ENCODE measurements at places on chromosomes 1 and 21.

- DNase-seq = peak; percentile 46
Observed at GRCh38 chr1:66335859-66336640, 197.9 kb upstream of the SGIP1 start.

DNA sequence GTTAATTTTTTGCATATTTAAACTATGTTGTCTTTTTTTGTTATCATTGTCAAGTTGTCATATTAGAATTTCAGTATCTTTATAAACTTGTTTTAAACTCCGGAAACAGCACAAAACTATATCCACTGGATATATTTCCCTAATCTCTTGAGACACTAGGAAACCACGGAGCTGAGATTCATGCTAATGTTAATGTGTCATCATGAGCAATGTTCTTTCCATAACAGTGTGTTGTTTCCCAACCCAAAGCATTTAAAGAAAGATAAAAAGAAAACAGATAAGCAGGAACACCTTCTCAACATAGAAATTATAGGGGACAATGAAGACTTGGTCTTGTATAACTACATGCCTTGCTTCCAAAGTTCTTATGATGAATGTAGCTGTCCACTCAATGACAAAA is 626.2 kb upstream of the TMPRSS15 start:
- DNase-seq = no peak

DNA sequence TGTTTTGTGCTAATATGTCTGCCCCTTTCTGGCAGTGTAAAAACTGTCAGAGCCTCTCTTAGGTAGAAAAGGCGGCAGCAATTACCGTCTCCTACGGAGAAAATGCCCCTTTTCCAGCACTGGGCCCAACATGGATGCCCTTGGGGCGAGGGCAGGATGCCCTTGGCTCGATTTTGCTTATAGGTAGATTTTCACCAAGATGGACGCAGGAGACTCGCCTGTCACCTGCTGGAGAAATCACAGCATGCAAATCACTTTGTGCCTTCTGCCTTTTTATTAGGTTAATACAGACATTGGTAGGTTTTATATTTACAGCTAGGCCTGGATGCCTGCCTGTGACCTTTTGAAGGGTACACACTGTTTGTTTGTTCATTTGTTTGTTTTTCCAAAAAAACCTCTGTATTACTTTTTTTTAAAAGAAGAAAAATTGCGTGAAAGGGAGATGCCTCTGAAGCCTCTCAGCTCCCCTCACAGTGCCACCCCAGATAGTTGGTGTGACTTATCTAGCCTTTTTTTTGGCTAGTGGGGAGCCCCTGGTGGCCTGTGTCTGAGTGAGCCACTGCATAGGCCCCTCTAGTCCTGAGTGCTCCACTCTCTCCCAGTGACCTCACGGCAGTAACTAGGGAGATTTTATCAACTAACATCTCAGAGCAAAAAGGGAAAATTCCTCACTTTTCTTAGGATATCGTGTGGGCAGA is 2.5 kb downstream of the ATP1B1 start:
- no peak for DNase-seq

DNA sequence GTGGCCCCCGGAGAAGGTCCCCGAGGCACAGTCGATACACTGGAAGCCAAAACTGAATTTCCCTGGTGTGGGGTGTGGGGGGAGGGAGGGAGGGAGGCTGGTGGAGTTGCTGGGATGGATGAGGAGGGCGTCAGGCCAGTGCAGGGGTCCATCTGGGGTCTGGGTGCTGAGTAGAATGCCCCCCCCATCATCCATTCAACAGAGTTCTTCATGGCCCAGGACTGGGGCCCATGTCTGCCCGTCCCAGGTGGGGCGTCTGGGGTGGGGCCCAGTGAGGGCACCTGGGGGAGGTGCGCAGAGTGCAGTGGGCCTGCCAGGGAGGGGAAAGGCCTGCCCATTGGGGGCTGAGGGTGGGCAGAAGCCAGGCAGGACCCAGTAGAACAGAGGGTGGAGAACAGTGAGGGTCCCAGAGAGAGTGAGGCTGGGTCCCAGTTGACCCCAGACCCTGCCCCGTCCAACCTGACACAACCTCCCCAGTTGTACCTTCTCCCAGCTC is 1.9 kb downstream of the TNFRSF18 start:
- DNase-seq = no peak

GRCh38 chr1:41780916-41781315 is 137.8 kb downstream of the HIVEP3 start:
- no peak for DNase-seq

GRCh38 chr1:59686574-59686973 is 128.2 kb upstream of the HOOK1 start:
- no peak for DNase-seq

- no peak for DNase-seq
Observed at GRCh38 chr21:45479691-45480675, 62.3 kb downstream of the SLC19A1 start.

DNA sequence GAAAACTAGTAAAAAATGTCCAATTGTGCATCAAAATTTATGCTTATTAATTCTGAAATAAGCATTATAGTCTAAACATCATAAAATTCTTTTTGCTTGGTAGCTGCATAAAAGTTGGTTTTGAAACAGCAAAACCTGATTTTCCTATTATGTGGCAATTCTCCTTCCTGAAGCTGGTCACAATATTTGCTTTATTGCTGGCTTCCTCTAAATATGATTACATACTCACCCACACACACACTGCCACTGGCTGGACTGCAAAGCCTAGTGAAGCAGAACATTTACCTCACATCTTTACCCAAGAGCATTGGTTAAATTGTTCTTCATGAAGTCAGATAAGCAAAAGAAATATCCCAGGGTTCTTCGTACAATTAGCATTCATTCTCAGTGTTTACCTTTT is 103.0 kb downstream of the NR5A2 start:
- no peak for DNase-seq

DNA sequence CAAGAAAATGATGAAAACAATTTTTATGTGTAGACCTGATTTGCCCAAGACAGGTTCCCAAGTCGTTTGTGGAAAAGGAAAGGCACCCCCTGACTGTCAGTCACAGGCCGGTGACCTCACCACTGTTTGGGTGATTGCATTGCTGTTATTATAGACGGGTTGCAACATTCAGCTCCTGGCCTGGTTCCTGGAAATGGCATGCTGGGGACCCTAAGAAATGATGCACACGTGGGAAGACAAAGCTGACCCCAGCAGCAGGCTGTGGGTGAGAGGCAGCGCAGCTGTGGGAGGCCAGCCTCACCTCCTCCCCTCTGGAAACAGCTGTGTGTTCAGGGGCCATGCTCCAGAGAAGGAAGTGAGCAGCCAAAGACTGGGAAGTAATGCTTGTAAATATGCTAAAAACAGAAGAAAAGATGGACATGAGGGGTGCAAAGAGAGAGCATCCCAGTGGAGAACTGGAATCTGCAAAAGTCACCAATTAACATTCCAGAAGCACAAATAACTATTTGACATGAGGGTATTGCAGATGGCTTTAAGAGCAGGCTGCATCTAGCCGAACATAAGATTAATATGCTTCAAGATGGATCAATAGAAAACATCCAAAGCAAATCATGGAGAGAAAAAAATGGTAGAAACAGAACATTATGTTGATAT is 23.4 kb upstream of the ABCG1 start:
- no peak for DNase-seq

DNA sequence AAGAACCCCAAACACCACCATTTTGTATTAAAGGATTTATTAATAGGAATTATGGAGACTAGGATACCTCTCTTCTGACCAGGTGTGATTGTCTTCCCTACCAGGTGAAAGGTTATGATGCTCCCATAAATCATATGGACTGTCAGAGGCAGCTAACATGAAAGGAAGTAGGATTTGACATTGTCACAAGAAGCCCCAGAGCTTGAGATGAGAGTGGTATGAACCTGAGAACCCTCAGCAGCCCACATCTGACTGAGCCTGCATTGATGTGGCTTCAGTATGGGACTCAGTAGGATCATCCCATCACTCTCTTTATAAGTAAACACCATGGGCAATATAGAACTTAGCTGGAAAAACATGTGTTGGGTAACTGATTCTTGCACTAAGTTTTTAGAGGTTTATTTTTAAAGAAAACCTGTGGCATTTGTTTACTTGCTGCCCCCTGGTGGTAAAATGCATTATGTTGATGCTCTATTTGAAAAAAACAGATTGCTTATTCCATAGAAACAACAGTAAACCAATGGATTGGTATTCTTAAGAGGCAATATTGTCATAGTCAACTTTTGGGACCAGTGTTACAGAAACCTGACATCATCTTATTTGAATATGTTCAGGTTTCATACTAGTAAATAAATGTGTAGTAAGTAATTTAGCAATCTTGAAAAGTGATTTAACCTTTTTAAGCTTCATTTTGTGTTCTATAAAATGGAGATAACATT is 16.6 kb upstream of the CACYBP start:
- DNase-seq = no peak

DNA sequence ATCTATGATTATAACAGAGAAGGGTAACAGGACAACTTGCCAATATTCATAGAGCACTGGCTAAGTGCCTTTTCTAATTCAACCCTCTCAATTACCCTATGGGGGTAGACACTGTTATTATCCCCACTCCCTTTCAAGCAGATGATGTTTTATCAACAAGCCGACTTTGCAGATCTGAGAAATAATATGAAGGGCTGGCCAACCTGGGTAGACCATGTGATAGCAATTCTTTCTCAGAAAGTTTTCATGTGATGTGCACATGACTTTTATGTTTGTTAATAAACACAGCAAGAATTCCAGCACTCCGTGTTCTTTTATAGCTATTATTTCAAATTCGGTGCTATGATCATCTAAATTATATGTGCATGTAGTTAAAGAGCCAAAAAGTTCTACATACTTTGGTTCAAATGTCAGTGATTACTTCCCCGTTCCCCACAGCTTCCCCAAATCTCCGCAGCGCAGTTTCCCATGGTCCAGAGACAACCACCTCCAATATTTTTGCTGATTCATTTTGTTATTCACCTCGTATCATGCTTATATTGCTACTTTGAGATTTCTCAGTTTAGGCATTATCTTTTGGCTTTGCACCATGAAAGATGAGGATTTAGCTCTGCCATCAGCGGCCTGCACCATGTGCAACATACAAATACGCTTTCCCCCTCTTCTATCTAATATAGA is 96.7 kb upstream of the GADD45A start:
- no peak for DNase-seq
